ENCODE measurements at places on chromosomes 11 and 22.

GRCh38 chr11:130909650-130910049 lies 6.6 kb downstream of the SNX19 start:
- no peak for DNase-seq

DNA sequence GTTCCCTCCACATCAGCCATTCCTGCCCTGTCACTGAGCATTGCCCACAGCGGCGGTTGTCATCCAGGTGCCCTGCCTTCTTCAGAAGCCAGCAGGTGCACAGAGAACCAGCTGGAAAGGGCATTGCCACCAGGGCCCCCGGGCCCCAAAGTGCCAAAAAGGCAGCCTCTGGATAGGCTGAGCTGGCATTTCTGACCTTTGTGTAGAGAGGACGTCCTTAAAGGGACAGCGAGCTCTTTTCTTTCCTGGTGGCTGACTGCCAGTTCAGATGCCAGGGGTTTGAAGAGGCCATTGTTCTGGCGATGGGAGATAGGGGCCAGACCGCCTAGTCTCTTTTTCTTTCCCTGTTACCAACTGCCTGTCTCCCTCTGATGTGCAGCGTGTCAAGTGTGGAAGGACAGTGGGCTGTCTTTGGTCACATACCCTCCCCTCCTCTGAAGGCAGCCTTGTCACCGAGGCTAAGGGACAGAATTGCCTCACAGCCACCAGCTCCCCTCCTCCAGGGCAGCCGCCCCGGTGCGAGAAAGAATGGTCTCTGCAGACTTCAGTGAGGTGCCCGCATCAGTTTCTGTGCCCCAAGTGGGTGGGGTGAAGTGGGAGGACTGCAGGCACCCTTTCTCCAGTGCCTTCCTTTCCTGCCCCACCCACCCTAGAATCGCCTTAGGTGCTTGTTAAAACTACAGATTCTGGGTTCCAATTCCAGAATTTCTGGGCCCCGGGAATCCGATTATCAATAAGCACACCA lies 109.6 kb downstream of the SCN3B start:
- no peak for DNase-seq

DNA sequence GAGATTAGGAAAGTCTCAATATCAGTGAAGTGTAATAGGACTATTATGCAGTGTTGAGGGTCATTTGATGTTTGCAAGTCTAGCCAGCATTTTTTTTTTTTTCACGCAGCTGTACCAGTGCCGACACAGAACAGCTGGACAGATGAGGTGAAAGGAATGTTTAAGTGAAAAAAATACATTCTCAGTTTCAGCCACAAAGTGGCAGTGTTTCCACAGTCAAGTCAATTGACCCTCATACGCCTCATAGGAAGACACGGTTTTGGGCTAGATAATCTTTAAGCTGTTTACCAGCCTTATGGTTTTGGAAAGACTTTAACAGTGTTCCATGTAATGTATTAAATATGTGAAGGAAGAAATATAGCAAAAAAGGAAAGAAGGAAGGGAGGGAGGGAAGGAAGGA lies 349.9 kb upstream of the ANO3 start:
- DNase-seq: no peak

DNA sequence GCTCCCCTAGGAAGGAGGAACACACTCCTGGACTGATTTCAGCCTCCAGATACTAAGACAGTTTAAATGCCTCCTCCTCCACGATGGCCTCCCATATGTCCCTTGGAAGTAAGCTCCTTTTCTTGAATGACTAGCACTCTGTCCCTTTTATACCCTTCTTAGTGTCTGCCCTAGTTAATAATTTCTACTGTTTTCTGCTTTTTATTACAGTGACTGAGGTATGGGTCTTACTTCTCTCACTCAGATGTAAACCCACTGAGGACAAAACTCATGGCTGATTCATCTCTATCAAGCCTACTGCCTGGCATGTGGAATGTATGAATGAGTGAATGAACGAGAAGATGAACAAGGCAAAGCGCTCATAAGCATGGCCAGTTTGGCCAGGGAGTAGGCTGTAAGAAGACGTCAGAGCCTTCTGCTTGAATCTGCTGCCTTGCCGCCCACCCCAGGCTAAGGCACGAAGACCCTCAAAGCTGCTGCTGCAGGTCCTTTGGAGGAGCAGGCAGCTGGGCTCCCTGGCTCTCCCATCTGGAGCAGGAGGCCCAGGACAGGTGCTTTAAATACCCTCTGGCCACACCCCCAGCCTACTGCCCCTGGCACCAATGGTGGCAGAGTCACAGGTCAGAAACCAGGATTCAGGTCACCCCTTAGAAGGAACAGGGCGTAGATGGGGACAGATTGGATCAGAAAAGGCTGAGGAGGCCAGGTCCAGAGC lies 8.2 kb upstream of the PGA3 start:
- peak; percentile 45 for DNase-seq

- DNase-seq: no peak
Measured at GRCh38 chr22:19779685-19780268, 19.2 kb downstream of the TBX1 start.

- DNase-seq: no peak
Measured at GRCh38 chr11:110026858-110027626, 66.2 kb upstream of the ZC3H12C start.

DNA sequence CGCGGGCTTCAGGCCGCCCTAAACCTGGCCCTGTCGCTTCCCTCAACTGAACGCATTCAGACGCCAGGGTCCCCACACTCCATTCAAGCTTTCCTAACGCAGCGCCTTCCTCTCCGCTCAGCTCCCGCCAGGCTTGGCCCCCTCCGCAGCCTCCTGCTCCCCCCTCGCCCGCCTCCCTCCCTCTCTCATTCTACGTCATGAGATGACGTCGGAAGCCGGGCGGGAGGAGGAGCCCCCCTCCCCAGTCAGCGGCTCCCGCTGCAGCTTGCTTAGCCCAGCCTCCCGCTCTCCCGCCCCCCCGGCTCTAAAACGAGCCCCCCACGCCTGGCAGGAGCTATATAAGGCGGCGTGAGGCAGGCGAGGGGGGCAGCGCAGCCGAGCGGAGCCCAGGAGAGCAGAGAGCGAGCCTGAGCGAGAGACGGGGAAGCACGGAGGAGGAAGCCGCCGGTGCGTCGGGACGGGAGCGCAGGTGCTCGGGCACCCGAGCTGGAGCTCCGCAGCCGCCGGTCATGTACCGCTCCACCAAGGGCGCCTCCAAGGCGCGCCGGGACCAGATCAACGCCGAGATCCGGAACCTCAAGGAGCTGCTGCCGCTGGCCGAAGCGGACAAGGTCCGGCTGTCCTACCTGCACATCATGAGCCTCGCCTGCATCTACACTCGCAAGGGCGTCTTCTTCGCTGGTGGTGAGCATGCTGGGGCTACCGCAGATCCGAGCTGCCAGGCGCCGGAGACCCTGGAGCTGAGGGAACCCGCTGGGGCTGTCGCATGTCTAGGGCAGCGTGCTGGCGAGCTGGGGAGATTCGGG lies at the start of gene NPAS4:
TSS of gene NPAS4 (plus strand) at position 365 of the 806 bp plus-strand sequence. CDS start at position 510, 145 bp downstream.
- no peak for DNase-seq

GRCh38 chr22:38335077-38335476 lies 17.8 kb upstream of the CSNK1E start:
- no peak for DNase-seq

GRCh38 chr22:29907753-29908515 lies 25.0 kb downstream of the MTMR3 start:
- no peak for DNase-seq

GRCh38 chr22:22733881-22734373 lies 89.5 kb downstream of the GGTLC2 start:
- DNase-seq: no peak
